ENCODE measurements at places on chromosomes 13 and 19.

DNA sequence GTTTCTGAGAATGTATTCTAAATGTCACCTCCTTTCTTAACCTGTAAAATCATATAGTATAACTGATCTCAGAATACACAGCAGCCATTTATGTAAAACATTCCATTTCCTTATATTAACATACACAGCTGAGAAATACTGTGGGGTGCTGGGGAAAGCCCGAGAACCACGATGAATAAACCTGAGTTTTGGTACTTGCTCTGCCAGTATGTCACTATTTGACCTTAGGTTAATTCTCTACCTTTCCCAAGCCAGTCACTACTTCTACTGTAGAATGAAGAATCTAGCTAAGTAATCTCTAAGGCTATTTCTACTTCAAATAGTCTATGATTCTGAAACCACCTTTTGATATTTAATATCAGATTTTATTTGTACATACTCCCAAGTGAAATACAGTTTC lies 173.7 kb downstream of the TBC1D4 start:
- no peak for DNase-seq

DNA sequence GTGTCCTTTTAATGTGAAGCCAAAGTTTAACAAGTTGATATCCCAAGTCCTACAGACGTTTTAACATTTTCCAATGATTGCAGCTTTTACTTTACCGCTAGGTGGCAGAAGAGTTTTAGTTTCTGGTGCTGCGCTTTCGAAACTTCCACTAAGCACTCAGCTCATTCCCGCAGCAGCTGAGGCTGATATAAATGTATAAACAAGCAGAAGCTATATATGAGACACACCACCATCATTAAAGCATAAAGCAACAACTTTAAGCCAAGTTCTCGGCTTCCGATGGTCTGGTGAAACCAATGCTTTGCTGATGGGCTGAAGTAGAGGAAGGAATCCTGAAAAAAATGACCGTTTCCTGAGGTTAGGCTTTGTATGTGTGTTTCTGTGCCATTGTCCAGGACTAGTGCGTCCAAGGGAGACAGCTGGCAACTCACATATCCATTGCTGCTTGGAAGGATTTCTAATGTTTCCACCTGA lies 753.9 kb downstream of the OLFM4 start:
- DNase-seq, result peak; percentile 72

DNA sequence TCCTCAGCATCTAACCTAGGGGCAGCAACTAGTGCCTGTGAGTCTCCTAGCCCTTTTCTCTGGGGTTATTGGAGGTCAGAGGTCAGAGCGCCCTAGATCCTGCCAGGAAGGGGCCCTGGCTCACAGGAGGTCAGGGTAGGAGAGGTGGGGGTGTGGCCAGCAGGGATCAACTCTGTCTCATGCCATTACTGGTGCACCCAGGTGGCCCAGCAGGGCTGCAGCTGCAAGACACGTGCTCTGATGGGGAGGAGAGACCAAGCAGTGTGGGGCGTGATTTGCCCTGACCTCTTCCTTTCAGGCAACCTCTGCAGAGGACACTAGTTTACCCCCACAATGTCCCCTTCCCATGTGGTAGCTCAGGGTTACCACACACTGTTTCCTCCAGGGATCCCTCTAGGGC lies 73.3 kb upstream of the ZNF30 start:
- DNase-seq, result no peak

GRCh38 chr19:54428323-54429175 lies 13.3 kb downstream of the TTYH1 start:
- no peak for DNase-seq

DNA sequence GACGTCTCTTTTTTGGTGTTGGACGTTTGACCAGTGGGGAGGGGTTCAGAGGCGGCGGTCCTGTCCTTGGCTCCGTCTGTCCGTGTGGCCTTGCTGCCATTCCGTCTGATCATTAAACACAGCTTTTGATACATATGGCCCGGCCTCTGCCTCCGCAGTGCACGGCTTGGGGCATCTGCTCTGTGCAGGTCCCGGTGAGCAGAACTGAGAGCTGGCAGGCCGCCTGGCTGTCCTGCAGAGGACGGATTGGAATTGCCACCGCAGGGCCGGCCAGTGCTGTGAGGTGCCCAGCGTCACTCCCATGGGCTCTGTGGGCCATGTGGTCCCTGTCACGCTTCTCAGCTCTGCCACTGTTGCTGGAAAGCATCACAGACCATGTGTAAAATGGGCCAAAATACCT lies 5.4 kb upstream of the TMPRSS9 start:
- no peak for DNase-seq

DNA sequence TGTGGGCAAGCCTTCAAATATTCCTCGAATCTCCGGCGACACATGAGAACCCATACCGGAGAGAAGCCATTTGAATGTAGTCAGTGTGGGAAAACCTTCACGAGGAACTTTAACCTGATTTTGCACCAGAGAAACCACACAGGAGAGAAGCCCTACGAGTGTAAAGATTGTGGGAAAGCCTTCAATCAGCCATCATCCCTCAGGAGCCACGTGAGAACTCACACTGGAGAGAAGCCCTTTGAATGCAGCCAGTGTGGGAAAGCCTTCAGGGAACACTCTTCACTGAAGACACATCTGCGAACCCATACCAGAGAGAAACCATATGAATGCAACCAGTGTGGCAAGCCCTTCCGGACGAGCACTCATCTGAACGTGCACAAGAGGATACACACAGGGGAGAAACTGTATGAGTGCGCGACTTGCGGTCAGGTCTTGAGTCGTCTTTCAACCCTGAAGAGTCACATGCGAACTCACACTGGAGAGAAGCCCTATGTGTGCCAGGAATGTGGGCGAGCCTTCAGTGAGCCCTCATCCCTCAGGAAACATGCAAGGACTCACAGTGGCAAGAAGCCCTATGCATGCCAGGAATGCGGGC lies 28.8 kb downstream of the ZNF333 start:
- DNase-seq, result no peak

GRCh38 chr19:14061751-14062557 lies at the start of gene PALM3:
TSS of gene PALM3 (minus strand) at chr19:14062076. CDS start at chr19:14061980, 96 bp downstream.
- no peak for DNase-seq

DNA sequence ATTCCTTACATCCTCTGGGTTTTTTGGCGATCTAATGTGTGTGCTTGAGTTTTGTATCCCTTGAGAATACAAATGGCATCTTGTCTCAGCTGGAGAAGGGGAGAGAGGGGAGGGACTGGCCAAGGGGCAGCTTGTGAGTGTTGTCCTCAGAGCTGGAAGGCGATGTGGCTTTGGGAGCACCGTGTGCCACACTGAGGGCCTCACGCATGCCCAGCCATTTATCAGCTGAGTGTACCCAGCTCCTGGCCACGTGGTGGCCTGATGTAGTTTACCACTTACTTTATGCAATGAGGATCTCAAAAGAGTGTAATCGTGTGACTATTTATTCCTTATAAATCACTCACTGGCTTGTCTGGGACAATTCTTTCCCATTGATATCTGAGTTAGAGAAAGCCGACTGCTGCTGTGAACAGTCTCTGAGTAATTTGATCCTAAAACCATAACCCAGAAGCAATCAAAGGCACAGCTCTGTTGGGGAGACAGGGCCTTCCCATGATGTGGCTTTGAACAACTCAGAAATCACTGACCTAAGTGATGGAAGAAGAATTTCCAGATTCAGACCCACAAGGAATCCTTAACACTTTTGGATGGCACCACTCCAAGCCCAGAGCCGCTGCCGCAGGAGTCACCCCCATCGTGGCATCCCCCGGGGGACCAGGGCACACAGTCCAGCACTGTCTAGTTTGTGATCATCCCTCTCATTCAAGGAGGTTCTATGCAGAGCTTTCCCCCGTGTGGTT lies 53.9 kb upstream of the MTIF3 start:
- no peak for DNase-seq

GRCh38 chr19:31975461-31975860 lies 369.9 kb upstream of the ZNF507 start:
- no peak for DNase-seq

DNA sequence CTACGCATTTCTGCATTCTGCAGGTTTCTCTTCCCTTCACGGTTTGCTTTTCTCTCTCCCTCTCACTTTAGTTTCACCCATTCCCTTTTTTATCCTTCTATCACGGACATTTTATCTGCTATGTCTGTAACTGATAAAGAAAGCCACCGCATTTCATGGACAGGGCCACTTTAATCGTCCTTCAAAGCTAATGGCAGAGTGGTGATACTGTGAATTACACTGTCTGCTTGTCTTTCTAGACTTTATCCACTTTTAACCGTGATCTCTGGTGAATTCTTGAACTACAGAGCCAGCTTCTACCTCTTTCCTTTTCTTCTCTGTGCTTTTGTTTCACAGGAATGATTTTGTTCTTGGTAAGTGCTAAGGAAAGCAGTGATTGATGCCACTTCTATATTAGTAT lies 760.4 kb downstream of the PCDH9 start:
- DNase-seq, result no peak

- DNase-seq, result no peak
Observed at GRCh38 chr19:36685835-36686234, 1.6 kb upstream of the ZNF567 start.

GRCh38 chr13:40681341-40682146 lies 15.1 kb upstream of the FOXO1 start:
- DNase-seq, result no peak

- no peak for DNase-seq
Observed at GRCh38 chr13:98374750-98375149, 197.7 kb upstream of the RNF113B start.

DNA sequence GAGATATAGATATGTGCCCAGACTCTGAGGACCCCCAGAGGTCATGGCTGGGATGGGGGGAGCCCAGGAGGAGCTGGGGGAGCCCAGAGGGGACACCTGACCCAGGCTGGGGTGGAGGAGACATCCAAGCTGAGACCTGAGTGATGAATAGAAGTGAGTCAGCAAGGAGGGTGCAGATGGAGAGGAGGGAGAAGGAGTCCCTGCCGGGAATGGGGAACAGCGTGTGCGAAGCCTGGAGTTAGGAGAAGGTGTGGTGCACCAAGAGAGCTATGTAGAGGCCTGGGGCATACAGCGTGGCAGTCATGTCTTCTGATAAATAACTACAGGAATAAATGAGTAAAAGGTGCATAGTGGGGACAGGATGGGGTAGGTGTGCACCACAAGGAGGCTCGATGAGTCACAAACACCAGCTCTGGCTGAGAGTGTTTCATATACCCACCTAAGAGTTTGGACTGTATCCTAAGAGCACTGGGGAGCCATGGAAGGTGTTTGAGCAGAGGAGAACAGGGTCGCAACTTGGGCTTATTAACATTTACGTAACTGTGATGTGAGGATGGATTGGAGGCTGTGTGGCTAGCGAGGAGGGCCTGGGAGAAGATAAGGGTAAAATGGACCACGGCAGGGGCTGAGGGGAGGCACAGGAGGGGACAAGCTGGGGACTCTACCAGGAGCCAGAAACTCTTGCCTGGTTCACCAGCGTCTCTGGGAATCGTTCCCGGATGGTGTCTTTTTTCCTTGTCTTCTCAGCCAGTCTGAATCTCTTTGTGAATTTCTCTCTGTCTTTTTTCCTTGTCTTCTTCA lies 1.4 kb downstream of the CEACAM18 start:
- DNase-seq, result no peak

Measured in NCI-H1930 (cell line).